ENCODE measurements at places on chromosomes 5 and 9.

DNA sequence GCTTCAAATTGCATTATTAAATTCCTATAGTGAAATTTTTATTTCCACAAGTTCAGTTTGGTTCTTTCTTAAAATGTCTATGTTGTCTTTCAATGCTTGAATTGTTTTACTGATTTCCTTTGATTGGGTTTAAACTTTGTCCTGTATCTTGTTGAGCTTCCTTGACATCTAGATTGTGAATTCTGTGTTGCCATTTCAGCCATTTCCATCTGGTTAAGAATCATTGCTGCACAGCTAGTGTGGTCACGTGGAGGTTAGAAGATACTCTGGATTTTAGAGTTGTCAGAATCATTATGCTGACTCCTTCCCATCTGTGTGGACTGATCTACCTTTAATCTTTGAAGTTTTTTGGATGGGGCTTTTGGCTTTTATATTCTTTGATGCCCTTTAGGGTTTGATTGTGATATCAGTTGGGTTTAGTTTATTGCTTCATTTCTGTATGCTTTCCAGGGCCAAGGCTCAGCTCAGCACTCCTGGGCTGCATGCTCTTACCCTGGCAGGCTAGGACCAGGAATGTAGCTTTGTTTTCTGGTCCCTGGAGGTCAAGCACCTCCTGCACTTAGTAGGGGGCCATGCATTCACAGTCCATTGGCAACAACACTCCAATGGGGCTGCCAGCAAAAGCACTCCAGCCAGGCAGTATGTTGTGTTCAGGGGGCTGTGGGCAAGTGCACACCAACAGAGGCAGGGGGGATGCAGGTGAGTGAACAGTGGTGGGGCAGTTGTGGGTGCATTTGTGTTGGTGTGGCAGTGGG lies 141.4 kb downstream of the PRR16 start:
- no peak for DNase-seq

- no peak for DNase-seq
These were observed 679 bp downstream of the DOLK start for GRCh38 chr9:128946571-128947276.

DNA sequence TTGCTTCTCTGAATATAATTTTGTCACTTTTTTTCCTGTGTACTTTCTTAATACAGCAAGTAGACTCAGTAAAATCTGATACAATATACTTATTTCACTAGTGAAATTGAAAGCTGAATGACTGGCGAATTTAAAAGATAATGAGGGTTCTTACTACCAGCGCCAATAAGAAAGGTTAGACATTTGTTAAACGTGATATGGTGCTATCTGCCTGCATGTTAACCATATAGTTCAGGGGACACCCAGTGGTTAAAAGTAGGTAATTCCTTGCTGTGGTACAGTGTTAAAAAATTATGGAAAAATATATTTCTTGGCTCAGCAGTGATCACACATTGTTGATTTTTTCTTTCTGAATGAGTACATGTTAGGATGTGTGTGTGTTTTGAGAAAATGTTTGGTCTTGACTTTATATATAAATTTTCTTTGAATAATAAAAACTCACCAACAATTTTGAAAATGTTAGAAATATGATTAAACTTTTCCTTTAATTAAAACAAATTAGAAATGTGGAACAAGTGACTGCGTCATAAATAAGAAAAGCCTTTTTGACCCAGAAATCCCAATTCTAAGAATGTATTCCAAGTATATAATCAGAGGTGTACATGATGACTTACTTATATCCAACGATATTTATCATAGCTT lies 25.8 kb downstream of the CAST start:
- DNase-seq = no peak

DNA sequence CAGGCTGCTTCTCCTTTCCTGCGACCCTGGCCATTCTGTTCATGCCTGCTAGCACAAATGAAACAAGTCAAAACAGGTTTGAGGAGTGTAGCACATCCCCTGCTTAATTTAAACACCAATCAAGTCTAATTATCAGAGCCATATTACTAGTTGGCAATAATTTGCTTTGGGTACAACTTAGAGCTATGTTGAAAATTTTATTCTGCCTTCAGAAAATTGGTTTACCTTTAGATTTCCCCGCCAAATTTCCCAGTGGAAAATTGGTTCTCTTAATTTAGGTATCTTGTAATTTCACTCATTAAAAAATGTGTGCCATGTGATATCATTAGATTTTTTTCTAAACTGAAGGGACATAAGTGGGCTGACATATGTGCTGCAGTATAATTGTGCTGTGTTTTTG lies 265.8 kb downstream of the MAST4 start:
- no peak for DNase-seq

GRCh38 chr5:174418809-174419539 lies 305.4 kb upstream of the MSX2 start:
- no peak for DNase-seq

GRCh38 chr5:176935017-176935416 lies 35.9 kb upstream of the HK3 start:
- DNase-seq = no peak

- no peak for DNase-seq
These were observed 220.3 kb downstream of the CSNK1G3 start for GRCh38 chr5:123732257-123732656.

DNA sequence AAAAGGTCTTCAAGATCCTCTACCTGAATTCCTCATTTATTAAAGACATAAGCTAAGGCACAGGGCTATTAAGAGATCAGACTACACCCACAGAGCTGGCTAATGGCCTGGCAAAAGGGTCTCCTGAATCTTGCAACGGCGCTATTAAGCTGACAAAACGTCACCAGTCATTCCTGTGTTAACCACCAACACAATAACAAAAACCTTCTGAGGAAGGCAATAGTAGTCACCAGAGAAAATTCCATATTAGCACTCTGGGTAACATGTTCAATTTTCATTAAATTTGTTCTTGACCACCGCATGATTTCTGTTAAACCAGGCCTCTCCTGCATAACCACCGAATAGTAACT lies 77.0 kb downstream of the GNAQ start:
- DNase-seq = no peak

DNA sequence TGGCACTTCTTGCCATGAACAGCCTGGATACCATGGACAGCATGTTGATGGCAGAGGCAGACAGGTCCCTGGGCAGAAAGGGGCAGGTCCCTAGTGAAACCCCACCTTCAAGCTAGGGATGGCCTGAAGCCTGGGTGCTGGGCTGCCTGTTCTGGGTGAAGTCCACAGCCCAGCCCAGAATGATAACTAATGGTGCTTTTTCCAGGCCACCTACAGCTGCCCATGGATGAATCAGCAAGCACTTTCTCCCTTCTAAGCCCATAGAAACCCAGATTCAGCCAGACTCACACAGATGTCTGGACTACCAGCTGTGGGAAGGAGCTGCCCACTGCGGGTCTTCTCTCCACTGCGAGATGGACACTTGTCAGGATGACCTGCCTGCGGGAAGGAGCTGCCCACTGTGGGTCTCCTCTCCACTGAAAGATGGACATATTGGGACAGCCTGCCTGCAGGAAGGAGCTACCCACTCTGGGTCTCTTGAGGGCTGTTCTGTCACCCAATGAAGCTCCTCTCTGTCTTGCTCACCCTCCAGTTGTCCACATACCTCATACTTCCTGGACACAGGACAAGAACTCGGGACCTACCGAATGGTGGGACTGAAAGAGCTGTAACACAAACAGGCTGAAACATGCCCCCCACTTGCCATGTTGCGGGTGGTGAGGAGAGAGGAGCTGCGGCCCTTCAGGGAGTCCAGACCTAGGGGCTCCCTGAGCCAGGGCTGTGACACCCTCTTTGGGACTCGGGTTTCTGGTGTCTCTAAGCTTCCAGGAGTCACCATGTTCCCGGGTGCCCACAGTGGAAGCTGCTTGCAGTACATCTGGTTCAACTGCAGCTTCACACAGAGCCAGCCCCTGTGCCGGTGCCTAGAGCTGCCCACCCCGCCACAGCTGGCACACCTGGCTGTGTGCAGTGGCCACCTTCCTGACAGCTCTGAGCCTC lies 60.7 kb upstream of the SYNPO start:
- no peak for DNase-seq

All from stimulated activated CD8-positive, alpha-beta memory T cell treated with anti-CD3 and anti-CD28 coated beads, Interleukin-2, amount 100 ng/mL, for 1 hour (primary cell).